Right cardiac atrium (tissue), 5 donors: ENCODE measurements at places on chromosomes 4 and X. TPM values are rescaled to one million over a fixed set of nuclear protein-coding genes. Genes with fewer than 3 reads are reported as not detected.

GRCh38 chrX:130105244-130105643 is 5.1 kb downstream of the ELF4 start:
- DNase-seq, result no peak

DNA sequence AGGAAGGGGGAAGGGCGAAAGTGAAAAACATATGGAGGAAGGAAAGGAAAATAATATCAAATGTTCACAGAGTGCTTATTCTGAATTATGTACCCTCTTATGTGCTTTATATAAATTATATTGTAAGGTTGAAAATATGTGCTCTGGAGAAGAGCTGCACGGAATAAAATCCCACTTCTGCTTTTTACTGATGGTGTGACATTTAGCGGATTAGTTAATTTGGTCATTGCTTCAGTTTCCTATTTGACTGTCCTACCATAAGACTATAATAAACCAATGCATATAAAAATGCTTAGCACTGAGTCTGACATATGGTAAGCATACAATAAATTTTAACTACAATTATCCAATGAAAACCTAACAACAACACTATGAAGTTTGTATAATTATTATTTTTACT is 86.2 kb downstream of the NPFFR2 start:
- DNase-seq, result no peak

The XK gene
- 3.4 TPM for polyA plus RNA-seq

DNA sequence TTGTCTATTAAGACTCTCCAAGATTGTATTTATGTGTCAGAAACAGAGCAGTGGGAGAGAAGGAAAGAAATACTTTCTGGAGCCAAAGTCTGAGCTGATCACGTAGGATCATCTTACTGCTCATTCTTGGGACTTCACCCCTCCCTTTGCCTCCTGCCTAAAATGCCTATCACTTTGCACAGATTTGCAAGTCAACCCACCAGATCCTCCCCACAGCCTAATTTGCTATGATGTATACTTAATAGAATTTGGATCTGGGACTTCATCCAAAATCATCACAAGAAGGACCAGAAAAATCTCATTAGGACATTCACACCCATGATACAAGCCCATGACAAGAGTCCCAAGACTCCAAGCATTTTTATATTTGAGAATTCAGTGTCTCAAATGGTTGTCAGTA is 290.2 kb downstream of the FBXW7 start:
- no peak for DNase-seq

The PITX2 gene
- 0.57 TPM for polyA plus RNA-seq
